ENCODE measurements at places on chromosomes 4 and X.

DNA sequence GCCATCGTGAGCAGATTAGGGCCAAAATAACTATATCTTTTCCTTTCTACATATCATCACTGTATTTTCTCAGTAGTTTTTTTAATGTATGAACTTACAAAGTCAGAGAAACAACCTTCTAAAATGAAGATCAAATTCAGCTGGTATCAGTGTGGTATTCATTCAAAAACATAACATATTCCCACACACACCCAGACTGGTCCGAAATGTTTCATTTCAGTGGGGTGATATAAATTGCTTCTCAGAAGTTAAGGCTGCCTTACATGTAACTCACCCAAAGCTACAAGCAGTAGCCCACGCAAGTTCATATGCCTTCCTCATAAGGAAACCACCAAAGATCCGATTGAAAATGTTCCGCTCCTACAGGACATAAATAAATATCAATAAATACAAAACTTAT lies 37.8 kb downstream of the ACOT9 start:
- no peak for DNase-seq

DNA sequence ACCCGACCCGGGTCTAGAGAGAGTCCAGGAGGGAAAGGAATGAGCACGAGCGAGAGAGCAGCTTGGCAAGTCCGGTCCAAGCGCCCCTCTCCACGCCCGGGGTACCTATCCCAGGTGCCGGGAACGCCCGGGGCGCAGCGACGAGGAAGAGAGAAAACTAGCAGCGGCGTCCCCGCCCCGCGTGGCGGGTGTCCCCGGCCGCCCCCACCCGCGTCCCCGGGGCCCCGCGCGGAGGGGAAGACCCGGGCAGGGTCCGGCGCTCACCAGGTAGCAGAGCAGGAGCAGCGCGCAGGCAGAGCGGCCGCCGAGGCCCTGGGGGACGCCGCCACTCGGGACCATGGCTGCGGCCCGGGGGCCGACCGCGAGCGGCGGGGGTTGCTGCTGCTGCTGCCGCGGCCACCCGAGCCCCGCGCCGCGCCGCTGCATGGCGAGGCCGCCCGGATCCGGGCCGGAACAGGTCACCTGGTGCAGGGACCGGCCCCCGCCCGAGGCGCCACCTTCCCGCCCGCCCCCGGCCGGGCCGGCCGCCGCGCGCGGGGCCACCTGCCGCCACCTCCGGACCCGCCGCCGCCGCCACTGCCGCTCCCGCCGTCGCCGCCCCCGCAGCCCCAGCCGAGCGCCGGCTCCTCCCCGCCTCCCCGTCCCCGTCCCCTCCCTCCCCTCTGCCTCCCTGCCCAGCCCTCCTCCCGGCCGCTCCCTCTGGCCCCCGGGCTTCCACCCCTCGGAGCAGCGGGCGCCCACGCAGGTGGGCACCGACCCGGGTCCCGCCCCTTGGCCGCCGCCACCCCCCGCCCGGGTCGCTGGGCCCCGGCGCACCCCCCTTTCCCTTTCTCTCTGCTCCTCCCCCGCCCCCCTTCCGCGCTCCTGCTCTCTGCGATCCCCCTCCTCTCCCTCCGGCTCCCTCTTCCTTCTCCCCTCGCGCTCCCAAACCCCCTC lies at the start of gene SEL1L3:
Gene SEL1L3, minus strand, starts transcription at position 578 of the 936 bp plus-strand sequence. Its CDS starts 152 bp downstream, at position 426.
- DNase-seq, result peak; percentile 69

DNA sequence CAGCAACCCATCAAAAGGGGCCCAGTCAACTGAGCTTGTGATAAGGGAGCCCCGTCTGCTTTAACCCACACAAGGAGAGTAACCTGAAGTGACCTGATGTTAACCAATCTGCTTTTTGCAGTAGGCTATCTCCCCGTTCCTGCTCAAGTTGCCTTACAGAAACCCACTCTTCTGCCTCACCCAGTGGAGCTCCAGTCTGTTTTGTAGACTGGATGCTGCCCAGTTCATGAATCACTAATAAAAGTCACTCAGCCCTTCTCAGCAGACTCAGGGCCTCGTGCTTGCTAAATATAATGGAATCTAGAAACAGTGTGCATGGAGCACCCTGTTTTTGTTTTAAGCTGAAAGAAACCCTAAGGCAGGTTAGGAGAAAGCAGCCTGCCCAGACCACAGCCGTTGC lies 312.3 kb downstream of the FBXW7 start:
- no peak for DNase-seq

DNA sequence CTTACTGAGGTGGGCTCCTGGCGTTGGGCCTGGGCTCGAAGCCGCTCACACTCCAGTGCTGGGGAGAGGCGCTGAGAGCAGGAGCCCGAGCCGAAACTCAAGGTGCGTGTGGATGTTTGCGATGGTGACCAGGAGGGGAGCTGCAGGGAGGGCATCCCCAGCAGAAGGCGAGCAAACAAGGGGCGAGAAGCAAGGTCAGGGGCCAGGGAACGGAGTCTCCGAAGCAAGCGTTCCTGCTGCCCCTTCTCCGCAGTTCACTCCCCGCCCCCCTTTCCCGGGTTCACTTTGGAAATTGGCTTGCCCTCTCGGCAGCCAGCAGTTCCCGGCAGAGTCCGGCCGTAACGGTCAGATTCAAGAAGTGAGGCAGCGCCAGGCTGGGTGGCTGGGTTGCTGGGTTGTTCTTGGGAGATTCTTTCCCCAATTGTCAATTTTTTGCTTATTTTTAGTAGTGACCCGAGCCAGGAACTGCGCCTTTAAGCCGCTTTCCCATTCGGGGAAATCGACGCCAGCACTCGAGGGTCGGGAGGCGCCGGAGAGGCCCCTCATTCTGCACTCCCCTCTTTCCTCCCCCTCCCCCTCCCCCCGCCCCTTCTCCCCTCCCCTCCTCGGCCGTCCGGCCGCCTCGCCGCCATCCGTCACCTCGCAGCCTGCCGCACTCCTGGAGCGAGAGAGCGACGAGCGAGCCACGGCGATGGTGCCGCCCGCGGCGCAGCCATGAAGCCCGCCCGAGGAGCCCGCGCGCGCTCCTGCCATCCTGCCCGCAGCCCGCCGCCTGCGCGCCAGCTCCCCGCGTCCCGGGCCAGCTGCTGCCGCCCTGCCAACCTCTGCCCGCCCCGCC lies at the start of gene FRMPD3:
Gene FRMPD3, plus strand, starts transcription at position 655 of the 838 bp plus-strand sequence. CDS start 76,937 bp downstream, outside the sequence.
- peak; percentile 12 for DNase-seq

GRCh38 chr4:79980448-79980847 lies 92.6 kb downstream of the ANTXR2 start:
- no peak for DNase-seq

GRCh38 chr4:184613405-184613804 lies 35.8 kb downstream of the CASP3 start:
- DNase-seq, result no peak

GRCh38 chr4:137514406-137515111 lies 17.7 kb downstream of the PCDH18 start:
- no peak for DNase-seq

DNA sequence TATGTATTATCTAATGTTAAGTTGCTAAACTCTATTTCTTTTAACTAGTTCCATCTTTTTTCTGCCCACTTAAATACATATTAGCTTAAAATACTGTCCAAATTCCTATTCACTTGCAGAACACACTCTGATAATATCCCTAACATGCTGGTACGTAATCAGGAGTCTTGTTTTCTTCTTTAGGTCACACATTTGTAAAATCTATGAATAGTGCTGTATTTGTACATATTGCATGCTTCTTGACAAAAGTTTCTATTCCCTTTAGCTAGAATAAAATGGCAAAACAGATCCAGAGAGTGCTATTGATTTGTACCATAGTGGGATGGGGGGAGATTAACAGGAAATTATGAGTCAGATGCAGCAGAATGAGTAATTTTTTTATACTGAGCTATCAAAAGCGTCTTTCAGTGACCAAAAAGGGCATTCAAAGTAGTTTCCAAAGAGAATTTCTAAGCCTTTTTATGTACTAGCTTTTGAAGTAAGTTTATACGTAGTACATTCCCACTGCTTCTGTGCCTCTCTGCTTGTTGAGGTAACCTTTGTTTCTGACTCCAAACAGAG lies 126.5 kb downstream of the PTPN13 start:
- DNase-seq, result no peak

DNA sequence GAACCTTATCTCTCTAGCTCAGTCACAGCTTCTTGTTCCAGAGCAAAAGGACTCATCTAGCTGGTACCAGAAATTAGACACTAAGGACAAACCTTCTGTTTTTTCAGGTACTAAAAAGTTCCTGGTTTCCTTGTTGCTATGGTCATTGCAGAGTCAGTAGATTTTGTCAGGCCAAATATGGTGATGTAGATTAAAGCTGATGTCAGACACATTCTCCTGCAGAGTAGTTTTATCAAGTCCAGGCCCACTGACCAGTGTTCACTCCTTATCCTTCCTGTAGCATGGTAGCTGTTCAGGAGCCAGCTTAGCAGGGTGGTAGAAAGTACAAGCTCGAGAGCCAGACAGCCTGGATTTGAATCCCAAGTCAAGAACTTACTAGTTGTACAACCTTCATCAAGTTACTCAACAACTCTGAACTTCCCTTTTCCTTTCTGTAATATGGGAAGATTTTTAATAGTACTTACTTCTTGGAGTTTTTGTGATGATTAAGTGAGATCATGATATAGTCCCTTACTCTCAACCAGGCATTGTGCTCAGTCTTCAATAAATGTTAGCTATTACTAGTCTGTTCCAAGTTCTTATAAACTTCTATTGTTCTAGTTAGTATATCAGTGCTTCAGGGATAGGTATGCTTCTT lies 17.9 kb downstream of the OCRL start:
- DNase-seq, result no peak

DNA sequence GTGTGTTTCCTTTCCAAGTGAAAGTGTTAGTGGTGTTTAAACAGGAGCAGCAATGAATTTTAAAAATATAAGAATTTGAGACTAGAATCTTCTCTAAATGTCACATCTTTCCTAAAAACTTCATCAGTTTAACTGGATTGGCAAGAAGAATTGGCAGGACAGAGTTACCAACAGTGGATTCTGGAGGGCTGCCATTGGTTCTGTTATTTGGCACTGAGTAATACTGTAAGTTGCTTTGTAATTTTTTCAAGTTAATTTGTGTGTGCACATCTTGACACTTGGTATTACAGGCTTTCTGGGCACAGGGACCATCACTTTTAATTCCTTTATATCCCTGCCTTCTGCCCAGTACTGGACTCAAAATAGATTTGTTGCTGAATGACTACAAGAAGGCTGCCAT lies 4.5 kb upstream of the GPRIN3 start:
- DNase-seq, result no peak

- DNase-seq, result no peak
Observed at GRCh38 chrX:49187028-49187394, 838 bp upstream of the PRICKLE3 start.

- no peak for DNase-seq
Observed at GRCh38 chr4:182286931-182287330, 43.7 kb downstream of the TENM3 start.

DNA sequence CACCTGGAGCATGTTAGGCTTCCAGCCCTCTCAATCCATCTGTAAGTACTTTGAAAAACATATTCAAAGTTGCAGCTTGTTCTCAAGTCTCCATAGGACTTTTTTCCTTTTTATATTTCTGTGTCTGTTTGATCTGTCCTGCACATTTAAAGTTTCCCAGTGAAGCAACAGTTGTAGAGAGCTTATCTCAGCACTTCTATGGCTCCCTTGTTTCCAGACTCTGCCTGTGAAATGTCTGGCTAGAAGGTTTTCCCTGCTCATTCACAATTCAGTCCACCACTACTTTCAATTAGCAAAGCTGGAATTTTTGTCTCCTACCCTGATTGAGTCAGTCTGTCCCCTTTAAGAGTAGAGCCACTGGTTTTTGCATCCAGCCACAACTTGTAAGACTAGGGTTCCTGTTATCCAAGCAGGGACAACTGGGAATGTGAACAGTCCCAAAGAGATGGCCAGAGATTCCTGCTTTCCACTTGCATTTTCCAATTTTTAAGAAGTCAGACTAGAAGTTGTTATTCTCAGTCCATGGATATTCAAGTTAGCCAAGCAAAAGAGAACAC lies 116.1 kb downstream of the GASK1B start:
- DNase-seq, result no peak

DNA sequence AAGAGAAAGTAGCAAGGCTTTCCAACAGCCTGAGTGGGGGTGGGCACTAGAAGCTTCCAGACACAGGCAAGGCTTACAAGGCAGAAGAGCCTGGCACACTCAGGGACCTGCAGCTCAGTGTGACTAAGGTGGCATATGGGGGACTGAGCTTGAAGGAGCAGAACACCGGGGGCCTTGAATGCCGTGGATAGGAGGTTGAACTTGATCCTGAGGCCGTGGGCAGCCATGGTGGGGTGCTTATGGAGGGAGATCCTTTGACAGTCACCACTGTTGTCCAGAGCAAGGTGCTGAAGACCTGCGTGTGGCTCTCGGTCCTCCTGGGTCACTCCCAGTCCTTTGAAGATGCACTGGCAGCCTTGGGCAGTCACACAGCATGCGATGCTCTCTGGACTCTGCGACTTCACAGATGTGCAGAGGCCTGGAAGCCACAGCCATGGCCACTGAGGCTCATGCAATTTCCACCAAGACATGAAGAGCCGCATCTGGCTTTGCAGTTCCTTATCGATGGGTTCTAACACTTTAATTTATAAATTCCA lies 18.3 kb downstream of the C4orf50 start:
- no peak for DNase-seq

DNA sequence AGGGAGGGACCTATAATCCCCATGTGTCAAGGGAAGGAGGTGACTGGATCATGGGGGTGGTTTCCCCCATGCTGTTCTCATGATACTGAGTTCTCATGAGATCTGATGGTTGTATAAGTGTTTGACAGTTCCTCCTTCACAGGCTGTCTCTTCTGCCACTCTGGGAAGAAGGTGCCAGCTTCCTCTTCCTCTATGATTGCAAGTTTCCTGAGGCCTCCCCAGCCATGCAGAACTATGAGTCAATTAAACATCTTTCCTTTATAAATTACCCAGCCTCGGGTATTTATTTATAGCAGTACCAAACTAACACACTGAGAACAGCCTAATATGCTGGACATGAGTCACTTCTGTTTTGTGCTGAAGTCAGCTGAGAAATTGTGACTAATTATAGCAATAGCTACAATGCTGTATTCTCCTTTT lies 656.9 kb upstream of the CPEB2 start:
- no peak for DNase-seq

GRCh38 chr4:62075521-62075920 lies 875.4 kb downstream of the ADGRL3 start:
- no peak for DNase-seq

GRCh38 chrX:13090339-13091110 lies 46.1 kb upstream of the FAM9C start:
- peak; percentile 12 for DNase-seq

DNA sequence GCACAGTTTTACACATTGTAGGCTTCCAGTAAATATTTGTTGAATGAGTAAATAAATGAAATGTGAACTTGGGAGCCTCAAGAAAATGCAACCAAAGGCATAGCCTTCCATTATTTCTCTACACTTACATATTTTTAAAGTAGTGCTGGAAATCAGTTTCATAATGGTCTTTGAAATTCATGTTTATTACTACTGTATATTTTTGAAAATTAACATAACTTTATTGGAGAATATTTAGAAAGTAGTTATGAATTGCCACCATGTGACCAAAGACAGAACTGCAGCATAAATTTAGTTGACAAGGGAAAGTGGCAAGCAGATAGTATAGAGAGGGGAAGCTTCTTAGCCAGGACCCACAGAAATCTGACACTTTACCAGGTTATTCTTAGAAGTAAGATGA lies 6.4 kb downstream of the TCEAL8 start:
- DNase-seq, result no peak

DNA sequence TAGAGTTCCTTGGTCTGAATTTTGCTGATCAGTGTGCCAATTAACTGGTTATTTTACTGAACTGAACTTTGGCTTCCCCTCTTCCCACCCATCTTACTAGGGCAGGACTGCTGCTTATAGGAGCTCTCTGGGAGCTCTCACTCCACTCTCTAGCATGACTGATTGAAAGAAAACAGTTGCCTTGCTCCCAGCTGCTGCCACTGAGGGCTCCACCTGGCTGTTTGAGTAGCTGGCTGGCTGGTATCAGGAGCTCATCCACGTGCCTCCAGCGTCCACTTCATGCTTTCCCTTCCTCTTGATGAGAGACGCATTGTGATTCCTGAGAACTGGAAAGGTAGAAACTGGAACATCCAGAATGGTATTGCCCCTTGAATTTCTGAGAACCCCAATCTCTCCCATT lies 73.0 kb upstream of the KLHL13 start:
- DNase-seq, result no peak
